Left lobe of liver (tissue), 2 donors: ENCODE measurements at places on chromosomes 11 and 22. TPM values are rescaled to one million over a fixed set of nuclear protein-coding genes. Genes with fewer than 3 reads are reported as not detected.

Gene SLC43A3
- total RNA-seq: 127 TPM

Gene ABCC8
- 0.83 TPM for total RNA-seq

Gene ATL3
- 29.8 TPM for total RNA-seq

Gene PAMR1
- 1.8 TPM for total RNA-seq

Gene OR5P2
- not detected for total RNA-seq

Gene MUC2
- total RNA-seq: 0.38 TPM

Gene CPSF7
- 34.0 TPM for total RNA-seq

Gene YPEL1
- 2.4 TPM for total RNA-seq

Gene INS
- total RNA-seq: not detected

GRCh38 chr22:49657275-49657973 lies 170.2 kb downstream of the BRD1 start:
- DNase-seq: peak; percentile 56

DNA sequence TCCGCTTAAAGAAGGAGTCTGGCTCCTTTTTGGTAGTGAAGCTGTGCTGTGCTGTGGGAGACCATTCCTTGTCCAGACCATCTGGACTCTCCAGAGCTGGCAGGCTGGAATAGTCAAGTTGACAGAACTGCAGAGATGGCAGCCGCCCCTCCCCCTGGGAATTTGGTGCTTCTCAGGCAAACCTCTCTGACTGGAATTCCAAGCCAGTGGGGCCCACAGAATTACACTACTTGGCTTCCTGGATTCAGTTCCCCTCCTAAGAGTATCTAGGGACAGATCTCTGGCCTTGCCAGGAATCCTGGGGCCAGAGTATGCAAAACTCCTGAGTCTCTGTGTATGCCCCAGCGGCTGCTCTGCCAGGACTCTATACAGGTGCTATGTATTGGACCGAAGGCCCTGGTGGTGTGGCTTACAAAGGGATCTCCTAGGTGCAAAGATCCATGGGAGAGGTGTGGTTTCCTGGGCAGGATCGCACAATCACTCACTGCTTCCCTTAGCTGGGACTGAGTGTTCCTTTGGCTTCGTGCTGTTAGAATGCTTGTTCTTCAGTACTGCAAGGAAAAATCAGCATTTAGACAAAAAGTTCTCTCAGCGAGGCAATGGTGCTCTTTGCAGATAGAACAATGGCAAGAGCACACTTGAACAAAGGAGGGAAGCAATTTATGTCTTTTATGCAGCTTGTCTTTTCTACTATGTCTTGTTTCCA lies 86.8 kb downstream of the PRMT3 start:
- no peak for DNase-seq

- no peak for DNase-seq
Measured at GRCh38 chr11:64566915-64567891, 23.8 kb upstream of the SLC22A12 start.

GRCh38 chr11:74018331-74019005 lies 9.6 kb upstream of the UCP3 start:
- DNase-seq: peak; percentile 97

GRCh38 chr22:49702068-49702397 lies 125.6 kb downstream of the BRD1 start:
- no peak for DNase-seq

DNA sequence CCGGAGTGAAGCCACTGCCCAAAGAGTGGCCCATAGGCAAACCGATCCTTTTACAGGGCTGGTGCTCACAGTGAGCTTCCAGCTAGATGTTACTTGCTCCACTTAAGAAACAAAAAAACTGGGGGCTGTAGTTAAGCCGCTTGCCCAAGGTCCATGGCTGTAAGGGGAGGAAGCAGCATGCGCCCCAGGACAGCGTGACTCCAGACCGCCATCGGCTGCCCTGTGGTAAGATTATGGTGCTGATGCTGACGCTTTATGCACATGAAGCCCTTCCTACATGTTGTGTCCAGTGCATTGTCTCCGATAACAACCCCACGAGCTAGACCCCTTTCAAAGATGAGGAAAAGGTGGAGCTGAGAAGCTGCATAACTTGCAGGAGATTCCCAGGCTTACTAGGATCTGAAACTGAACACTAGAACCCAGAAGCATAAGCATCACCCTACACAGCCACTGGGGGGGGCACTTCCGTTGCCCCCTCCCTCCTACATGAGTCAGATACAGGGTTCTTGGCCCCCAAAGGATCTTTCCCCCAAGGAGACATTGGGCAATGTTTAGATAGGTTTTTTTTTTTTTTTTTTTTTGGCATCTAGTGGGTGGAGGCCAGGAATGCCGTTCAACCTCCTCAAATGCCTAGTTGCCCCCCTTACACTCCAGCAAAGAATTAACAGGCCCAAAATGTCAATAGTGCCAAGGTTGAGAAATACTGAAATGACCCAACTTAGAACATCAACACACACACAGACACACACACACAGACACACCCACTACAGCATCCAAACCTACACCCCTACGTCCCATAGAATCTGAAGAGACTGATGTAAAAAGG lies 53.9 kb downstream of the MN1 start:
- no peak for DNase-seq

GRCh38 chr11:113161711-113162591 lies 152.4 kb upstream of the TTC12 start:
- DNase-seq: no peak

DNA sequence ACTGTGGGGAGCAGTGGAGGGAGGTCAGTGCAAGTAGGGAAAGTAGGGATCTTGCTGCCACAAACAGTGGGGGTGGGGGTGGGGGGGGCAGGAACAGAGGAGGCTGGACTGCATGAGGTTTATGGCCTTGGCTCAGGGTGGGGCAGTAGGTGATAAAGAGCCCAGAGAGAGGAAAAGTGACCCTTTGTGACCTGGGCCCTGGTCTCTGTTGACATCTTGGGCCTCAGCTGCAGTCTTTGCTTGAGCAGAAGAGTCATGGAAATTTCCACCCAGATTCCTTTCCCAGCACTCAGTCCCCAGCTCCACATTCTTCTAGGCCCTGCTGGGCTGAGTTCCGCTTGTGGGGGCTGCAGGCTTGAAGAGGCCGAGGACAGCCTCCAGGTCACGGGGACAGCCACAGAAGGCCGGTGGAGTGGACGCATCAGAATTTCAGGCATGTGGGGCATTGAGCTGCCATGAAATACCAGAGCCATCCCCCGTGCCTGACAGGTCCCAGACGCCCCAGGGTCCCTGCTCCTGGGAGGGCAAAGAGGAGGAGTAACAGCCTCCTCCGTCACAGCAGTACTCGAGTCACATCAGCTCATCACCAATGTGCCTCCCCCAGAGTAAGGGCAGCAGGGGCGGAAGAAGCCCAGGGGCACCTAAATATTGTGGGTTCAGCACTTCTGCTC lies 9.7 kb upstream of the MALAT1 start:
- DNase-seq: no peak

DNA sequence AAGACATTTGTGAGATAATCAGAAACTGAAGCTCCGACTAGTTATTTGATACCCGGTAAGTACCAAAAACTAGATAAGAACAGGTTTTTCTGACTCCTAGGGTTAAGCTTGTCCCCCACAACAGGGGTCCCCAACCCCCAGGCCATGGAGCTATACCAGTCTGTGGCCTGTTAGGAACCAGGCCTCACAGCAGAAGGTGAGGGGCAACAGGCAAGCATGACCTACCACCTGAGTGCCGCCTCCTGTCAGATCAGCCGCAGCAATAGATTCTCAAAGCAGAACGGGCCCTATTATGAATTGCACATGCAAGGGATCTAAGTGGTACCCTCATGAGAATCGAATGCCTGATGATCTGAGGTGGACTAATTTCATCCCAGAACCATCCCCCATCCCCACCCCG lies 1.2 kb upstream of the MS4A10 start:
- no peak for DNase-seq

DNA sequence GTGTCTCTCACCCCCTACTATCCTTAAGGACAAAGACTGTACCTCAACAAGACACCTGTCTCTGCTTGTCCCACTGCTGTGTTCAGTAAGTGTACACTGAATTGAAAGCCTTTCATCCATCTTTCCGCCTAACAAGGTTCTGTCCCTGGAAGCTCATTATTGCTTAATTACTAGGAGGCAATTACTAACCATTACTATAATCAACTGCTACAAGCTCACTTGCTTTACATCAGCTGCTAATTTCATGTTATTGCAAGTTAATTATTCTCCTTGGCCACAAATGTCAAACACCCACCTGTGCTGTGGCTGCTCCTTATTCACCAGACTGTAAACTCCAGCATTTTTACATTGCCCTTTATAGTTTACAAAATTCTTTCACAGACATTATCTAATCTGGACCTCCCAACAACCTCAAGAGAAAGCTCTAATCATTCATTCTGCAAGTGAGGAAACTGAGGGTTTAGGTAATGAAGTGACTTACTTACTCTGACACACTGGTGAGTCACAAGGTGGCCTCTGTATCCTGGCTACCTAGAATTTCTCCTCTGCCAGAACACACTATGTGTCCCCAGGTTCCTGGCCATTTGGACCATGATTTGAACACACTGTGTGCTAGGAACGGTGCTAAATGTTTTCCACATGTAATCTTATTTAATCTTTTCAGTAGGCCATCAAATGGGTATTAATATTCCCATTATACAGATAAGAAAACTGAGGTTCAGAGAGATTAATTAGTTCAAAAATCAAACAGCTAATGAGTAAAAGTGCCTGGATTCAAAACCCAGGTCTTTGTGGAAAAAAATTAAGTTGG lies 66.7 kb downstream of the RAB30 start:
- DNase-seq: no peak
